Natural killer cell treated with Interleukin-12 subunit alpha and Interleukin-12 subunit beta and Interleukin-15 and Interleukin-18, amount 100 ng/mL, for 72 hours (primary cell): ENCODE measurements at places on chromosomes 5 and 9. TPM values are rescaled to one million over a fixed set of nuclear protein-coding genes. Genes with fewer than 3 reads are reported as not detected.

- H3K27me3 ChIP-seq = no peaks in the 10 kb centered on the region
- H3K36me3 ChIP-seq = peaks cover 12% of the 10 kb centered on the region
- H3K4me3 ChIP-seq = no peak overlapping the region
- H3K27ac ChIP-seq = peak overlapping the region; percentile 1
- peaks cover 57% of the 10 kb centered on the region for H3K4me1 ChIP-seq
These were observed 6.2 kb upstream of the CYFIP2 start for GRCh38 chr5:157259699-157260098.

DNA sequence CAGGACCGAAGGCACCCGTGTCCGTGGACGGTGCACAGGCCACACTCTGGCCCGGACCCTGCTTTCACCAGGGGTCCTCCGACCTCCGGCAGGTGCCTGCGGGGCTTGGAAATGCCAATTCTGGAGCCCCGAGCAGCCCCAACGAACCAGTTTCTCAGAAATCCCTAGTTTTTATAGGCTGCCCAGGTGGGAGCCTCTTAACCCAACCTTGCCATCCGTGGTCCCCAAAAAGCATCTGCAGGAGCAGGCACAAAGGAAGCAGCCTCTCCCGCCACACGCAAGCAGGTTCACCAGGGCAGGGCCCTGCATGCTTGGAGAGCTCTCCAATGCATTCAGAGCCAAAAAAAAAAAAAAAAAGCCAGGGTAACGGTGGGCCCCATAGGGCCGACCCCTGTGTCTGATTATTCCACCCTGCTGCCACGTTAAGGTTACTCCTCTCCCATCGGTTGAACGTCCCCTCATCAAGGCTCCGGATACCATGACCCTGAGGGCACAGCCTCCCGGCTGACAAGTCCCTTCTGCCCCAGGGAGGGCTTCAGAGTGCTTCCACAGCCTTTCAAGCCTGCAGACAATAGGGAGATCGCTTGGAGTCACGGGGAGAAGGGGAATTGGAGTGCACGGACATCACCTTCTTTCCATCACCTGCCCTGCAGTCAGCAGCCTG lies 796 bp upstream of the TPRN start:
- DNase-seq = no peak
- H3K27me3 ChIP-seq = no peaks in the 10 kb centered on the region
- H3K27ac ChIP-seq = peak overlapping the region; percentile 77
- H3K4me3 ChIP-seq = peak overlapping the region; percentile 80

GRCh38 chr9:134971696-134972095 lies 54.0 kb upstream of the FCN1 start:
- H3K4me3 ChIP-seq = no peak overlapping the region
- H3K27me3 ChIP-seq = peaks cover 17% of the 10 kb centered on the region
- no peak for DNase-seq
- no peak overlapping the region for H3K27ac ChIP-seq
- peaks cover 2% of the 10 kb centered on the region for H3K4me1 ChIP-seq

DNA sequence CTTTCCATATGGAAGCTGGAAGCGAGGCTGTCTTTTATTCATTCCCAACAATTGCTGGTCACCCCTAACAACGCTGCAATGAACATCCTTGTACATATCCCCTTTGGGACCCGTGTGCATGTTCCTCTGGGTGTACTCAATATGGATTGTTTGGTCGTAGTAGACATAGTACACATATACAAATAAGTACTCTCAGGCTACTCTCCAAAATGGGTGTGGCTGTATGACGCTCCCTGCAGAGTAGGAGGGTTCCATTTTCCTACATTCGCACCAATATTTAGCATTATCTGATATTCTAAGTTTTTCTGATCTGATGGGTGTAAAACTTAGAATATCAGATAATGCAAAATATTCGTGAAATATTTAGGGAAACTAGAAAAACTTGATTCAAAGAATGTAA lies 23.2 kb upstream of the NAA35 start:
- H3K27me3 ChIP-seq = no peaks in the 10 kb centered on the region
- peaks cover 14% of the 10 kb centered on the region for H3K4me1 ChIP-seq
- H3K27ac ChIP-seq = no peak overlapping the region
- no peak for DNase-seq
- no peaks in the 10 kb centered on the region for H3K36me3 ChIP-seq
- no peak overlapping the region for H3K4me3 ChIP-seq

Gene RNF44
- 58.1 TPM for total RNA-seq

Gene LRRC26
- total RNA-seq = not detected

Gene LURAP1L
- total RNA-seq = not detected

Gene ADAMTS19
- total RNA-seq = not detected

Gene REEP2
- not detected for total RNA-seq
